ENCODE measurements at places on chromosomes 3 and 15. TPM values are rescaled to one million over a fixed set of nuclear protein-coding genes. Genes with fewer than 3 reads are reported as not detected.

DNA sequence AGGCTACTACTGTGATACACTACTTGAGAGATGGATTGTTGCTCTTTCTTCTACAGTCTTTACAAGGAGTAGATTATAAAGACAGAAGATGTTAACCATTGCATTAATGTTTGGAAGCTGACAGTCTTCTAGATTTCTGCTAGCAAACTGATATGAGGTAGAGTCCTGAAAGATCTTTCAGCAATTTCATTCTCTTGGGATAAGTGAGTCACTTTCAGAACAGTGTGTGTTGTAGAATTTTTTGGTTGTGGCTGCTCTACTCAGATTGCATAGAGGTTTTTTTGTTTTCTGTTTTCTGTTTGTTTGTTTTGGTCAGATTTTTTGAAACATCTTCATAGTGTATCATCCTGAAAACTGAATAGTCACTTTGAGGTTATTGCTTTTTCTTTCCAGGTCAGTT, 17.1 kb downstream of the TNFSF10 start:
- no peak for DNase-seq

- no peak for DNase-seq
These were observed 65.4 kb downstream of the LIPC start for GRCh38 chr15:58497046-58497785.

DNA sequence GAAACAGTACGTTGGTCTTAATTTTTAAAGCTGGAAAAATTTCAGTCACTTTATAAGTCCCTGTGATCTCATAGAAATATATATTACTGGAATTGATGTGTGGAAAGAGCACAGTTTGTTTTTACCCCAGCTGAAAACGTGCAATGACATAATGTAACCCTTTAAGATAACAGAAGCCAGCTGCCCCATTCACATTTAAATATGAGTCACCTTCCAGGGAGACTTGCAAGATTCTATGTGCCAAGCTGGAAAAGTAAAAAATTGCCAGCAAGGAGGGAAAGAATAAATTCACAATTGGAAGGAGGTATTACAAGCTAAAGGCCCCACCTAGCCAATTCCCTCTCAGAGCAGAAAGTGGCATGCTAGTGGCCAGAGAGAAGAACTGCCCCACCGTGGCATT, 50.2 kb downstream of the SAMMSON start:
- DNase-seq, result no peak

DNA sequence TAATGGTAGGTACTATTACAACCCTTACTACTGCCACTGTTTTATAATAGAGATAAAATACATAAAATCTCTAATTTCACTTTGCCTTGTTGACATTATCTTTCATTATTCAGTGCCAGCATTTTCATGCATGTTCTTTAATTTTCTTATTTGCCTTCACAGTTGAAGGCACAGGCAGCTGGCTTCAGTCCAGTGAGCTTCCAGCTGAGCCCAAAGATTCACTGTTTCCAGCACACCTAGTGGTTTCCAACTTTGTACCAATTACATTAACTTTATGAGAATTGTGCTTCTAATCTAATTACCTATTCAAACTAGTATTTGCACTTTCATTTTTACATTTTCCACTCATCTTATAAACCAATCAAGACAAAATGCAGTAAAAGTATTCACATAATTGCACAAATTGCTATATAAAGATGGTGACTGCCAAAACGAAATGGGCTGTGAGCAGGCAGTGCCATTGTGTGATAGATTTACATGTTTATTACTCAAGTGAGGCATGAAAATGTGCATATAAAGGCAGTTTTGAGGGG, 228.3 kb downstream of the MFSD1 start:
- no peak for DNase-seq

DNA sequence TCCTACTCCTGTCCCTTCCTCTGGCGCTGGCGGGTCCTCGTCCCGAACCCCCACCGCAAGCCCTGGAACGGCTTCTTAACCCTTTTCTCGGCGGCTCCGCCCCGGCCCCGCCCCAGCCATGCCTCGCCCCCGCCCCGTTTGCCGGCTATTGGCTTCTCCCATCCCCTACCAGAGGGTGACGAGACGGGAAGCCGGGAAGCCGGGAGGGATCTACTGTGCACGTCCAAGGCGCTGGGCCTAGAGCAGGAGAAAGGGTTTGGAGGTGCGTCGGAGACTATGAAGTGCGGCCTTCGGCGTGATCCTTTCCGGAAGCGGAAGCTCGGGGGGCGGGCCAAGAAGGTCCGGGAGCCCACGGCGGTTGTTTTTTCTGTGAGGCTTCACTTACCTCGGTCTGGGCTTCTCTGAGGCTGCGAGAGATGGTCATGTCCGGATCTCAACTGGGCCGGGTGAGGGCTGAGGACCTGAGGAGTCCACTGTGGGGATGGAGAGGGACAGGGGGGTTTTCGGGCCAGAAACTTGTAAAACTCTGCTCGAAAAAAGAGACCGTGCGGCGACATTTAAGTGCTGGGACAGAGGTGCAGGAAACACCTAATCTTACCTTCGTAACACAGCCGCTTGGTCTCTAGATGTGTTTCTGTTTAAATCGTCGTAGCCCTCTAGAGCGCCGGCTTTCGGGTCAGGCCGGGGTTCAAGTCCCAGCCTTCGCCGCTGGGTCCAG, 21.4 kb downstream of the ROPN1B start:
- DNase-seq, result no peak

DNA sequence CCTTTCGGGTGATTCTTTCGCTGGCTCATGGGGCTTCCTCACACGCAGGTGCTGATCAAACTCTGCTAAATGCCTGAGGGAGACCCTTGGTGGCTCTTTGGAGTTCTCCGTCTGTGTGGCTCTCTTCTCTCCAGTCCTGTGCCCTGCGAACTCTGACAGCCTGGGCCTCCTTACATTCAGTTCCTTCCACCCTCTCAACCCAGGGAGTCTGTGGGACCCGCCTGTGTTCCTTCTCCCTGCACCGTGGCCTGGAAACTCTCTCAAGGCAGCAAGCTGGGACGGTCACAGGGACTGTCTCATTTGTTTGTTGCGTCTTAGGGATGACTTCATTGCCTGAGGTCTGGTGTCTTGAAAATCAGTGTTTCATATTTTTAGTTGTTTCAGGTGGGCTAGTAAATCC, 37.0 kb upstream of the CORO2B start:
- DNase-seq, result no peak

DNA sequence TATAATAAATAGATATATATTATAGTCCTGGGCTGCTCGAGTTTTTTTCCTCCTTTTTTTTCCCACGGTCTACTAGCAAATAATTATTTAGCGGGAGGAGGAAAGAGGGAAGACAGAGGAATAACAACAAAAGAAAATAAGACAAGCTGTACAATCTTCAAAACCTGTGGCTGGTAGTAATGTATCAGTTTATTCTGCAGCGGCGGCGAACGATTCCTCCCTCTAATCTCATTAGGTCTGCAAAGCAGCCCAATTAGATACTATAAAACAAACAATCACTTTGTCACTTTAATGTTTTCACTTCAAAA, 390 bp upstream of the TLE3 start:
- no peak for DNase-seq

GRCh38 chr3:166685246-166685645, 694.9 kb downstream of the ZBBX start:
- no peak for DNase-seq

- DNase-seq, result no peak
These were observed 53.6 kb downstream of the SETMAR start for GRCh38 chr3:4356546-4357410.

DNA sequence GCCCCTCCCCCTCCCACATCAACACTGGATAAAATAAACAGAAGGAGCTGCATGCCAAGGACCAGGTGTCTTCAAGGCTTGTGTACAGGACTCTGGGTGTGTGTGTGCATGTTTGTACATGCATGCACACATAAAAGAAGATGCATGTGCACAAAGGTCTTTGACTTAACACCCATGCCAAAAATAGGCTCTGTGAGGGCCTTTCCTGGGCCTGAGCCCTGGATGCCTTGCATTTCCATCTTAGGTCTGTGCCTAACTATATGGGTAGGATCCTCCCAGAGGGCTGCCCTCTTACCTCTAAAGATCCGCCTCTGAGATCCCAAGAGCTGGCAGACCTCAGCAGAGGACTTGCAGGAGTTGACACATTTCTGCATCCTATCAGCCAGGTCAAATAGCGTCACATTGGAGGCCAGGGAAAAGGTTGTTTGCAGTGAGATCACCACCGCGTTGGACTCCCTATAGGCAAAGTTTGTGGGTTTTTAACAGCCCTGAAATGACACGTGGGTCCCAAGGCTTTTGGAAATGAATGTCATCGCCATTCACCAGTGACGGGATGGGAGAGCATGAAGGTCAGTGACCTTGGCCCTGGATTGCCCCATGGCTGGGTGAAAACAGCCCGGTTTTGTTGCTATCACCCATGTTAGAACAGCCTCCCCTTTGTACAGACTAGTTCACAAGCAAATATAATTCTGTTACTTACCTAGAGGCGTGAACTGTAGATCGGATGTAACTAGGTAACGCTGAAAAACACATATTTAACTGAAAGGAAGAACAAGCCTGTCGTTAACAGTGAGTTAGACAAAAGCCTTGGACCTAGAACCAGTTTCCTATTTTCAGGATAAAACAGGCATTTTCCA, 54.0 kb downstream of the HEG1 start:
- DNase-seq, result no peak

DNA sequence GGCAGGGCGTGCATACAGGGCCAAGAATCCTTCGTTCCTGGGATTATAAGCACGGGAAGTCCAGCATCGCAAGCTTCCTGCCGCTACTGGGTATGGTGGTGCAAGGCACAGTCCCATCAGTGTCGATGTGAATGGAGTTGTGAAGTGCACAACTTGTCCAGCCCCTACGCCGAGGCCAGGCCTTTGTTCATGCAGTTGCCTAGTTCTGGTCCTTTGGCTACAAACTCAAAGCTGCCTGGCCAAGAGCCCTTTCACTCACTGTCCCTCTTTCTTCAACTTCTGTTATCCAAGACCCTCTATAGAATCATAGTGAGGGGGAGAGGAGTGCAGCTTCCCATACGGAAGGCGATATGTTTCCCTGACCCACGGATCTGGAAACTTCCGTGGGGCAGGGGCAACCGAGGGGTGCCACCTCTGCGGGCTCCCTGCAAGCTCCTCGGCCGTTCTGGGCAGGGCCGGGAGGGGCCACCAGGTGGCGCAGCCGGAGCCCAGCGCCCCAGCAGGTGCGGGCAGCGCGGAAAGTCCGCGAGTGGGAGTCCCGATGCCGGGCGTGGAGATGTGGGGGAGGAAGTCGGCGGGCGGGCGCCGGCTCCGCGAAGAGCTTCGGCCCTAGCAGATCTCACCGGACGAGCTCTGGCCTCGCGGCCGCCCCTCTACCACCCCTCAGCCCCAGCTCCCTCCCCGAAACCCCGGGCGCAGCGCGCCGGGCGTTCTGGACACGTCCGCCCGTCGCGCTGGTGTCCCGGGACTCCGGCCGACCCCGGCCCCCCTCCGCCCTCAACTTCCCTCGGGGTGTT, 693 bp downstream of the RASGRP1 start:
- peak; percentile 77 for DNase-seq

DNA sequence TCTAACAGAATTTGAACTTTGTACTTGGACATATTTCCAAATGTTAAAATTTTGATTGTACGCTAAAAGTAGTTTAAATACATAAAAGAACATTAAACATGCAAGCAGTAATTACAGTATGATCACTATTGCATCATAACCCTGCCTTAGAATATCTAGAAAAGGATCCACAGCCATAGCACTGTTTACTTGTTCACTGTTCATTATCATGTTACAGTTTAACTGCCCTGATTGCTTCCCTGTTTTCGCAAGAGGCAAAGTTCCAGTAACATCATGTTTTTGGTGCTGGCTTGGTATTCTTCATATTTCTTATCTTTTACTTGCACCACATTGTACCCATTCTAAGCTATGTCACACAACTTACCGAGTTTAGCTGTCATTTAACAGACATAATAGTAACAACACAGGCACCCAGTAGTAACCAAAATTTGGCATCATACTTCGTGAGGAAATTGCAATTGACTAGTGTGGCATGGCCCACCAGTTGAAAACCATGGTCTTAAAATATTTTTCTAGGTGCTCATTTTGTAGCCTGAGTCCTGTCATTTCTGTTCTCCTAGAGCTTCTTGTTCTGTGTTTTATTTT, 13.3 kb upstream of the TMEM87A start:
- no peak for DNase-seq

DNA sequence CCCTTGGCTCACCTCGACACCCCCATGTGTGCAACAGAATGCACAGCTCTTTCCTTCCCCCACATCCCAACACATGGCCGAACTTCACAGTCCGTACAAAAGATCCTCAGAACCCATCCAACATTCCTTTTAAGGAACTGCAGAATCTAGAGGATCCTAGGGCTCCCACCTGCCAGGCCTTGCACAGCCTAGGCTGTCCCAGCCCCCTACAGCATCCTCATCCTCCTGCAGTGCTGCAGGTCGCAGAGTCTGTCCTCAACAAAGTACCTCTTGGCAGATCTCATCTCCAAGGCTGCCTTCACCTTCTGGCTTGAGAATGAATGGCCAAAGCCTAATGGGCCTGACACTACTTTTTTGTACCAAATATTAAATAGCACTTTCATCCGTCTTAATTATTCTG, 19.8 kb downstream of the PRR23E start:
- no peak for DNase-seq

DNA sequence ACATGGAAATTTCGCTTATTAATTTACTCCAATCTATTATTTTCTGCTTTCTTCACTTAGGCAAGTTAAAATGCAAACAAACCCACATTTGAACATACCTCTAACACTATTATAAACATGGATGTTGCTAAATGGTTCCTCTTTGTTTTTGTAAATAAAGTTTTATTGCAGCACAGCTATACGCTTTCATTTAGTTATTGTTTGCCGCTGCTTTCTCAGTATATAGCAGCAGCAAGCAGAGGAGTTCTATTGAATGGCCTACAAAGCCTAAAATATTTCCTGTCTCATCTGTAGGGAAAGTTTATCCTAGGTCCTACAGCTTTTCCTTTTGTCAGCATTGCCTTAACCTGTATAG, 7.9 kb upstream of the CHD2 start:
- no peak for DNase-seq

- no peak for DNase-seq
These were observed 21.5 kb downstream of the FAM174B start for GRCh38 chr15:92634060-92634459.

DNA sequence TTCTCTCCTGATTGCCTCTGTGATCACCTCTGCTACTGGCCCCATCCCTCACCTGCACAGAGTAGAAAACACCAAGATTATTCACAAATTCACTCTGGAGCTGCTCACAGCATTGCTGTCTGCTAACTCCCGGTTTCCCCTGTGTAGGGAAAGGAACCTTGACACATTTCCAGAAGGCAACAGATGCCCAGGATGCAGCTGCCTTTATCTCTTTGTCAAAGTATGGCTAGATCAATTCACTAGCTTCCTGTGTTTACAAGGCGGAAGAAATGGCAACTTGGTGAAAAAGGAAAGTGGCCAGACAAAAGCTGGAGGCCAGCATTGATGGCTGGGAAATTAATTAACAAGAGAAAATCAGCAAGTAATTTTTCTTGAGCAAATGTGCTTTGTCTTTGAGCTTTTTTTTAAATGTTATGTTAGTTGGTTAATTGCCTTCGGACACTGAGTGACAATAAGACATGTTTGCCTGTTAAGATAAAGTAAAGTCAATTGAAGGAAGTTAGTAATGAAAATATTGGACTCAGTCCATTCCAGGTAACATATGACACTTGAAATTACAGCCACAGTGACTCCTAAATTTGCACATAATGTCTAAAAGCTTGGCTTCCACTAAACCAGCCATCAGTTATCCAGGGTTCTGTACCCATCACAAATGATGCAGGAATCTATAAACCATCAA, 394.6 kb upstream of the IL12A start:
- DNase-seq, result no peak

Gene CYP19A1
- 0.69 TPM for total RNA-seq

Gene STRC
- total RNA-seq, result 4.6 TPM
